Thoracic aorta (tissue), 2 donors: ENCODE measurements at places on chromosomes 12 and 14.

DNA sequence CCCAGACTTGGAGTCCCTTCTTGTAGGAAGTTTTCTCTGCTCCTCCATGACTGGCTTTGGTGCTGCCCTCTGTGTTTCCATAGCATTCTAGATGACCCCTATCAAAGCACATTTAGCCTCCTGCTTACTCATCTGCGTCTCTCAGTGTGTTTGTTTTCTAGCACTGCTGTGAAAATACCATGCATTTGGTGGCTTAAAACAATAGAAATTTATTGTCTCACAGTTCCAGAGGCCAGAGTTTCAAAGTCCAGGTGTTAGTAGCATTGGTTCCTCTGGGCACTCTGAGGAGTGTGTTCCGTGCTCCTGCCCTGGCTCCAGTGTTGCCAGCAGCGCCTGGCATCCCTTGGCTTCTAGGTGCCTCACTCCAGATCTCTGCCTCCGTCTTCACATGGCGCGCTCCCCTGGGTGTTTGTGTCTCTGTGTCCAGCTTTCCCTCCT is 86.1 kb downstream of the CACNA1C start:
- no peak for DNase-seq

DNA sequence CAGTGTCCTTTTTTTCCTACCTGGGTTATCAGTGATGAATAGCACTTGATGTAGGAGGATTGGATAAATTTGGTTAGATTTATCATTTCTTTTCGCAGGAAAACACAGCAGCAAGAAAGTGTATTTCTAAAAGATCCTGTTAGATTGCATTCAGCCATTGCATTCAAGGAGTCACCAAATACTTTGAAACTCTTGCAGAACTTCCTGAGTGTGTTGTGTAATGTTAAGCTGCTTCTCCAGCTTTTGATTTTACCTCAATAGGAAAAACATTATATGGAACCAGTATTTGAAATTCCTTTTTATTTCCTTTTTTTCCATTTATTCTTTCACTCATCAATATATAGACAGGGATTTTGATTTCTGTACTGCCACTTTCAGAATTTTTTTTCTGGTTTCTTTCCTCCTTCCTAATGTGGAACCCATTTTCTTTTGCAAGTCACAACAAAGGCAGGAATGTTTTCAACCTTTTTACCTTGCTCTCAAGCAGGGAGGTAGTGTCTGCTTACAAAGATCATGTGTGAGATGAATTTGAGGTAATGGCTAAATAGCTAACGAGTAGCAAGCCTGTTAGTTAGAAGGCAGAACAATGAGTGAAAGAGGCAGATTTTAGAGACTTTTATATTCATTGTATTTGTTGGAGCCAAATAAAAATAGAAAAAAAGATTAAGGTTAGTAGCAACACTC is 56.2 kb downstream of the PPHLN1 start:
- no peak for DNase-seq

GRCh38 chr14:105382343-105383082 is 15.8 kb upstream of the TEX22 start:
- no peak for DNase-seq

GRCh38 chr12:25005376-25005775 is 56.5 kb upstream of the BCAT1 start:
- DNase-seq = no peak

GRCh38 chr12:26871985-26872384 is 39.0 kb upstream of the ITPR2 start:
- no peak for DNase-seq

DNA sequence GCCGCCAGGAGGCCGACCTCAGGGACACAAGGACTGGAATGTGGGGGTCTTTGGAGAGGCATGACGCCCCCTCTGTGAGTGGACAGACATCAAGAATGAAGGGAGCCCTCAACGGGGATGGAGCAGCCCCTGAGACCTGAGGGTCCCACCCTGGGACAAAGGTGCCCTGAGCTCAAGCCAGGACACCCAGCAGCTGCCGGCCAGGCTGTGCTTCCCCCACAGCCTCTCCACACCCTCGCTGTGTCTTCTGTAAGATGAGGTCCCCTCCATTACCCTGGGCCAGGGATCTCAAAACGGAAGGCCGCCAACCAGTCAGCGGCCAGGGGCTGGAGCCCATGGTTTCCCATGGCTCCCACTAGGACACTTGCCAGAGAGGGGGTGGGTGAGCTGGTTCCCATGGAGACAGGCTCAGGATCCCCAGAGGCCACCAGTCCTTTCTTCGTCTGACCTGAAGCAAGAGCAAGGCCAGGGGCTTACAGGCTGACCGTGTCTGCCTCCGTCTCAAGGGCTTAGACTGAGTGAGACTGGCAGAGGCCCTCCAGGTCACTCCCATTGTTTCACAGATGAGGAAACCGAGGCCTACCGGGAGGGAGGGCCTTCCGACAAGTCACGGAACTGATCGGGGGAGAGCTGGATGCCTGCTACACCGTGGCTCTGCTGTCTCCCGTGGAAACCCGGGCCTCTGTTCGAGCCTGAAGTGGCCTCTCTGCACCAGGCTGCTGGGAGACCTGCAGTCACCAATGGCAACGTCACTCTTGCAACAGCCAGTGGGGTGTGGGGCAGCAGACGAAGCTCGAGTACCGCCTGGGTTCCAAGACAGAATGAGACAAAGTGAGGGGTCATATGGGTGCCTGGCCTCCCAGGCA is 91.7 kb upstream of the DIO3 start:
- DNase-seq = no peak

DNA sequence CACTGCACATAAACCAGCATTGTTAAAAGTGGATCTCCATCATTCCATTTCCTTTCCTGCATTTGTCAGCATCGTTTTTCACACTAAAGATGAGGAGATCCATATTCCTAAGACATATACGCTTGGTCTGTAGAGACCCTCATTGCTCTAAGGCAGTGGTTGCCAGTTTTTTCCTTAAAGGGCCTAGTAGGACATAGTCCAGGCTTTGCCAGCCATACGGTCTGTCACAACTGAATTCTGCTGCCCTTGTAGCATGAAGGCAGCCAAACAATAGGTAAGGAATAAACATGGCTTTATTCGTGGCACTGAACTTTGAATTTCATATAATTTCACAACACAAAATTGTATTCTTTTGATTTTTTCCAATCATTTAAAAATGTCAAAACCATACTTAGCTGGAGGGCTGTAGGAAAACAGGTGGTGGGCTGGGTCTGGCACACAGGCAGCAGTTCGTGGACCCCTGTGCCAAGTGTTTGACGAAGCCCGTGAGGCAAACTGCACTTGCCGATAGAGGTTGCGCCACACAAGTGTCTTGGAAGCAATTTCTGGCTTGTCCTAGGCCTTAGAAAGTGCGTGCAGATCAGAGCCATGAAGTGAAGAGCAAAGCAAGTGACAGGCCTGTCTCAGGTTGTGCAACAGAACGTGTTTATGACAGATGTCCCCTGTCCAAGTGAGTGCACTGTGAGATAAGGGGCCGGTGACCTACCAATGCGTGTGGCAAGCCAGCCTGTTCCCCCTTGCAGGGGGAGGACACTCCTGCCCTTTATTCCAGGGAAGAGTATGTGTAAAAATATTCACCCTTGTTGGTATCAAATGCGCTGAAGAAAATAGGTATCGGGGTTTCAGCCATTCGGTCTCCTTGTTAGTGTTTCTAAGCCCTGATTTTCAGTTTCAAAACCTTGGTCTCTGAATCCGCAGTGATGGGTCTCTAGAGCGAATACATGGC is 916 bp upstream of the CHPT1 start:
- DNase-seq = no peak

DNA sequence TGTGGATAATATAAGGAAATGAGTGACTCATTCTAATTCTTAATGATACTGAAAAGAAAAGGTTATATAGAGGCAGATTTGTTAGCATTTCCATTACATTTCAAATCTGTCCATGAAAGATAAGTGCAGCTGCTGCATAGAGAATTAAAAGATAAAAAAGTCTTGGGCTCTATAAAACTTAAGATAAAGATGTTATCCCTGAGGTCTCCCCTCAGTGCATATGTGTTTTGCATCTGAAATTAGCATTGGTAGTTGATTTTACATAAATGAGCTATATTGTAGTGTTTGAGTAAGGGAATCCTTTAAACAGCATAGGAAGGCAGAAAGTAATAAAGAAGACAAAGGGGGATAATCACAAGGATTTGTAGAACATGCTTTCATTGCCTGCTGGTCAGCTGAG is 206.2 kb downstream of the FSCB start:
- no peak for DNase-seq

DNA sequence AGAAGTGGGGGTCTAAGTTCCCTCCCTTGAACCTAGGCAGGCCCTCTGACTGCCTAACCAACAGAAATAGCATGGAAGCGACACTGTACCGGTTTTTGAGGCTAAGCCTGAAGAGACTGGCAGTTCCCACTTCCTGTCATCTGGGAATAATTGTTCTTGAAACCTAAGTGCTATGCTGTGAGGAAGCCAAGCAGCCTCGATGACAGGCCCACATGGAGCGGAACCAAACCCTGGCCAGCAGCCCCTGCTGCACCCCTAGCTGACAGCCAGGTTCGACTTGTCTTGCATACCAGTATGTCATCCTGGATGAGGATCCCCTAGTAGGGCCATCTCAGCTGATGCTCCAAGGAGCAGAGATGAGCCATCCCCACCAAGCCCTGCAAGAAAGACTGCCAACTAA is 6.4 kb upstream of the GPR68 start:
- DNase-seq = no peak

DNA sequence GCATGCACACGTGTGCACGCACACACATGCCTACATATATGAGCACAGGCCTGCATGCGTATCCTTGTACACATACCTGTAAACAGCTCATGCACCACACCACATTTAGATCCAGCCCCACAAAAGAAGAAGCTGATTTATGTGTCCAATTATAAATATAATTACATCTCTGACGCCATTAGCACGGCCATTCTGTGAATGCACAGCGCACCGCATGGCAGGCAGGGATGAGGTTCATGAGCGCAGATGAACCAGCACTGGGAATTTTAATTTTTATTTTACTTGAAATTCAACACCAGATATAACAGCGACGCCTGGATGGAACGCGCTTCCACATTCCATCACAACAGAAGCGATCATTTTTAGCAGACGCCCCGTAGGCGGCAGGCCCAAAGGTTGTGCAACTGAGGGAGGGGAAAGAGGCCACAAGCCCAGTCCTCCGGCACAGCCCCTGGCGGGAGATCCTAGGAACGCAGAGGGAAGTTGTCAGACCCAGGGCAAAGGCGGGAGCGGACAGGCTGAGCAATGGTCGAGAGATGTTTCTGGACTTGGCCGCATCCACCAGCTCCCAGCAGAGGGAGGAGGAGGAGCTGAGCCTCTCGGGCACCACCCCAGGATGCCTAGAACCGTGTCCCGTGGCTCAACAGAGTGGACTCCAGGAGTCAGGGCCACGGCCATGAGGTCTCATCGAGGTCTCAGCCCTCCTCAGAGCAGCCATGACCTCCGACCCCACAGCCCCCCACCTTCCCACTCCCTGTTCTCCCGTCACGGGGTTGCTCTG is 37.9 kb upstream of the GALNT9 start:
- DNase-seq = no peak

DNA sequence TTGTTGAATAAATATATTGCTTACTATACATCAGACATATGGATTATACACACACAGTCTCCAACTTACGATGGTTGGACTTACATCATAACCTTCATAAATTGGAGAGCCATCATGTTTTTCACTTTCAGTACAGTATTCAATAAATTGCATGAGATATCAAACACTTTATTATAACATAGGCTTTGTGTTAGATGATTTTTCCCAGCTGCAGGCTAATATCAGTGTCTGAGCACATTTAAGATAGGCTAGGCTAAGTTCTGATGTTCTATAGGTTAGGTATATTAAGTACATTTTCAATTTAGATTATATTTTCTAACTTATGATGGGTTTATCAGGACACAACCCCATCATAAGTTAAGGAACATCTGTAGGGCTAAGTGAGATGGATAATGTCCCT is 17.9 kb upstream of the KRR1 start:
- DNase-seq = no peak

DNA sequence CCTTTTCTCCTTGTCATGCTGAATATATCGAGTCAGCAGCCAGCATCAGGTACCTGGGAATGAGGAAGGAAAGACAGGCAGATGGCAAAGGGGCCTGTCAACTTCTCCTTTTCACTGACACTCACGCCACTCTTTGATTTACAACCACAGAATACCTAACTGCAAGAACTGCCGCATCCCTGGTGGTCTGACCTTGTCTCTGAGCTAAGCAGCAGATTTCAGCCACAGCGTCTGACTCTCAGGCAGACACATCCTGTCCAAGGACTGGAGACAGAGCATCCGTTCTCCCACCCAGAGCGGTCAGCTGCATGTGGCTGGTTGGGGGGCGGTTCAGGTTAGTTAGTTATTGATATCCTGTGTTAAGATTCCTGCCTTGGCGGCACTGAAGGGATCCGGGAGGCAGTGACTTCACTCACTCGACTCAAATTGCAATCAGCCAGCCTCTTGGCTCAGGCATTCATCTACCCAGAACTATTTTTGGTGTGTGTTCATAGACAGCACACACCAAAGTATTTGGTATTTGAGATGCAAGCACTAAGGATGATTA is 11.2 kb upstream of the MAP1LC3B2 start:
- no peak for DNase-seq

DNA sequence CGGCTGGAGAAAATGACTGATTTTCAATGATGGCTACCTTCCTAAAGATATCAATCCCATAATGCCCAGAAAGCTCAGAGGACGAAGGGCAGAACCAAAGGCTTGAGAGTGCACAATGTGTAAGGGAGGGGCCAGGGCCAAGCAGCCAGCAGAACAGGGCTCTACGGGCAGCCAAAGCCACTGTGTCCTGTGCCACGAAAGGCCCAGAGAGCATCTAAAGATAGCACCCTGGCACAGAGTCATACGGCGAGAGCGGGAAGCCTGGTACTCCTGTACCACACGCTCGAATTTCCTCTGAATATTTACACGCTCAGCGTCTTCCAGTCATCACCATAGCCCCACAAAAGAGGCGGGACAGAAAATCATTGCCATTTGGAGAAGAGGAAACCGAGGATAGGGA is 39.5 kb downstream of the PRMT8 start:
- no peak for DNase-seq

GRCh38 chr14:38127356-38127755 is 80.3 kb upstream of the SSTR1 start:
- no peak for DNase-seq

- DNase-seq = no peak
These were observed 46.5 kb downstream of the FBXO34 start for GRCh38 chr14:55317542-55318306.

DNA sequence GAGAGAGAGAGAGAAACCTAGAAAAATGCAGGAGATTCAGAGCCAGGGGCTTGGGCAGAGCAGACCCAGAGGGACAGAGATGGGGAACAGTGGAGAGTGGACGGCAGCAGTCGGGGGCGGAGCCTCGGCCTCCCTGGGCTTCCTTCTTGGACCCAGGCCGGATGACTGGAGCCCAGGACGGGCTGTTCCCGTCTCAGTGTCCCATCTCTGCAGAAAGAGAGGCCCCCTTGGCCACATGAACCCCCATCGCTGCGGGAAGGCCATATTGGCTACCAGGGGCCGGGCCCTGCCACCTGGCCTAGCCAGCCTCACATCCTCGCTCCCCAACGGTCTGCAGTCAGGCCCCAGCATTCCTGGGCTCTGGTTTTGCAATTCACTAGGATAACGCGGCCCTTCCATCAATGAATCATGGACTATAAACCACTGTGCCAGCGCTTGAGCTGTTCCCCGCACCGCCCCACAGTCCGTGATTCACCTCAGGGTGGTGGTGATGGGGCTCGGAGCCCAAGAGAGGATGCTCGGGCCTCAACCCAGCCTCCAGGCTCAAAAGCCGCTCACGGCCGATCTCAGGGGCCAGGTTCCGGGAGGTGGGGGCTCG is 116.5 kb downstream of the RFLNA start:
- no peak for DNase-seq
